ENCODE measurements at places on chromosomes 1 and 21.

- DNase-seq: no peak
Measured at GRCh38 chr1:158998037-158998780, 11.5 kb upstream of the IFI16 start.

DNA sequence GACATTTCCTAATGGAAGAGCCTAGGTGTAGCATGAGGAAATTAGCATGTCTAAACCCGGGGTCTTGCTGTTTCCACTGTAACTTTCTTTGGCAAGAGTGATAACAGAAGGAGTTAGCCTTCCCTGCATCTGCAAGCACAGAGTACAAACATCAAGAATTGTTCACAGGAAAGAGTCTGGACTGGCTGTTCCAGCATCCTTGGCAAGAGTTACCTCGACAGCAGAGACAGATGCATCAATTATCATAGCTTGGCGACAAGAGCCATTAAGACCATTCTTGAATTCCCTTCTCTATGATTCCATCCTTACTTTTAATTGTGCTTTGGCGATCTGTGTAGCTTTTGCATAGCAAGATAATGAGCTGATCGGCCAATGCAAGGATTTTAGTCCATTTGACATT lies 82.8 kb upstream of the RALGPS2 start:
- DNase-seq: no peak

- DNase-seq: no peak
Measured at GRCh38 chr1:159587461-159587951, at the start of gene APCS. TSS of gene APCS (plus strand) at chr1:159587826. CDS start at chr1:159587922, 96 bp downstream.

GRCh38 chr1:66370462-66370971 lies 163.4 kb upstream of the SGIP1 start:
- DNase-seq: no peak

DNA sequence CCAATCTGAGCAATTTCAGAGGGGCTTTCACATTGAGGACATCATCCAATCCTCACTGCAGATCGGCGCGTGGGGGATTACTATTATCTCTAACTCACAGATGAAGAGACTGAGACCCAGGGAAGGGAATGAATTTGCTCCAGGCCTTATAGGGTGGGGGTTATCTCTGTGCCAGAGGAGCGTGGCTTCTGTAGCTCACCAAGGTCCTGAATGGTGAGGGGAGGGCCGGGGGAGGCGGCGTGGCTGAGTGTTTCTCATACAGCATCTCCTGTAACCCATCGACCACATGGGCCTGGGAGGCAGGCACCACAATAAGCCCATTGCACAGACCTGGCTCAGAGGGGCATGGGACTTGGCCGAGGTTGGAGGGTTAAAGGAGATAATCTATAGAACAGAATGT lies 143.0 kb upstream of the KLHDC7A start:
- no peak for DNase-seq

DNA sequence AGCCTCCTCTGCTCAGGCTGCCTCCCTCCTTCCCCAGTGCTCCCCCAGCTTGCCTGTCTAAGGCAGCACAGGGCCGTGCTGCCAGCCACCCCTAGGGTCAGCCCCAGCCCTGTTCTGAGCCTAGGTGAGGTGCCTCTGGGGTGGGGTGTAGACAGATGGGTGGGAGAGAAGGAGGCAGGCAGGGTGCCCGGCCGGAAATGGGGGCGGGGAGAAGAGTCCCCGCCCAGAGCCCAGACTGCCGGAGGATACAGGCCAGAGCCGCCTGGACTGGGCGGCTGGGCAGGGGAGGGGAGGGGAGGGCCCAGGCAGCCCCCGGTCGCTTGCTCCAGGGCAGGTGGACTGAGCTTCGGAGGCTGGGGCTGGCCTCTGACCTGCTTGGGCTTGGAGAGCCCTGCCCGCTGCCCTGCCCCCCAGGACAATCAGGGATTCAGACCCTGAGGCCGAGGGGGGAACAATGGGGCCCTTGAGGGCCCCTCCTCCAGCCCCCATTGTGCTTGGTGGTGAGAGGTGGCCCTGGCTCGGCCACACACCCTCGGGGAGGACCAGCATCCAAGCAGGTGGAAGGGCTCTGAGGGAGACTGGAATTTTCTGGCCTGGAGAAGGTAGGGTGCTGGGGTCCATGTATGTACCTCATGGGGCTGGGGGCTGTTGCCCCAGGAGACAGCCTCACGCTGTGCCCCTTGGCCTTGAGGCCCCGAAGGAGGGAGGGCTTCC lies at the start of gene GJC2:
GJC2 (plus strand) TSS at position 525 of the 714 bp plus-strand sequence. CDS start 7,829 bp downstream, outside the sequence.
- DNase-seq: no peak

DNA sequence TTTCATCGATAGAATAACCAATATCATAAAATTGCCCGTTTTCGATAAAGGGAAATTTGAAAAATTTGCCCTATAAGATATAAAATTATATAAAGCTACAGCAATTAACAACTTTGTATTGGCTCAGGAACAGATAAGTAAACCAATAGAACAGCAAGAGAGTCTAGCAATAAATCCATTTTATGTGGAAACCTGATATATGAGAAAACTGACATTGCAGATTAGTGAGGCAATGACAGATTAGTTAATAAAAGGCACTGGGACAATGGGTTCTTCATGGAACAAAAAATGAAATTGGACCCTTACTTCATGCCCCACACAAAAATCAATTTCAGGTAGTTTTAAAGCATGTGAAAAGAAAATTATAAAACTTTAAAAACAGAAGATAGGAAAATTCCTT lies 169.9 kb upstream of the ST6GALNAC5 start:
- DNase-seq: no peak

DNA sequence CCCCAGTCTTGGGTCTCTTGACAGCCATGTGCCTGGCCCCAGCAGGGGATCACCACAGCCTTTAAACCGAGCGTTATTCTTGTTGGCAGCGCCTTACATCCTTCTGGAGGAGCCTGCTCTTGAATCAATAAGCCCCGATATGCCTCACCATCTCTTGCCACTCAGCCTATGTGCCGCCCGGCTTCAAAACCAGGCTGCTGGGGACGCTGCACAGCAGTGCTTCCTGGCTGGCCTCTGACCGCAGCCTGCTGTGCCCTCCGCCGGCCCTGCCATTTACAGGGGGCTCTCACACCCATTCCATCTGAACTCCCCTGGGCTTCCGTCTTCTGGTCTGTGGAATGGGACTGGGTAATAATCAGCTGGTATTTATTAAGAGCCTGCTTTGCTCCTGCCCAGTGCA lies 3.0 kb upstream of the PEX10 start:
- DNase-seq: no peak

DNA sequence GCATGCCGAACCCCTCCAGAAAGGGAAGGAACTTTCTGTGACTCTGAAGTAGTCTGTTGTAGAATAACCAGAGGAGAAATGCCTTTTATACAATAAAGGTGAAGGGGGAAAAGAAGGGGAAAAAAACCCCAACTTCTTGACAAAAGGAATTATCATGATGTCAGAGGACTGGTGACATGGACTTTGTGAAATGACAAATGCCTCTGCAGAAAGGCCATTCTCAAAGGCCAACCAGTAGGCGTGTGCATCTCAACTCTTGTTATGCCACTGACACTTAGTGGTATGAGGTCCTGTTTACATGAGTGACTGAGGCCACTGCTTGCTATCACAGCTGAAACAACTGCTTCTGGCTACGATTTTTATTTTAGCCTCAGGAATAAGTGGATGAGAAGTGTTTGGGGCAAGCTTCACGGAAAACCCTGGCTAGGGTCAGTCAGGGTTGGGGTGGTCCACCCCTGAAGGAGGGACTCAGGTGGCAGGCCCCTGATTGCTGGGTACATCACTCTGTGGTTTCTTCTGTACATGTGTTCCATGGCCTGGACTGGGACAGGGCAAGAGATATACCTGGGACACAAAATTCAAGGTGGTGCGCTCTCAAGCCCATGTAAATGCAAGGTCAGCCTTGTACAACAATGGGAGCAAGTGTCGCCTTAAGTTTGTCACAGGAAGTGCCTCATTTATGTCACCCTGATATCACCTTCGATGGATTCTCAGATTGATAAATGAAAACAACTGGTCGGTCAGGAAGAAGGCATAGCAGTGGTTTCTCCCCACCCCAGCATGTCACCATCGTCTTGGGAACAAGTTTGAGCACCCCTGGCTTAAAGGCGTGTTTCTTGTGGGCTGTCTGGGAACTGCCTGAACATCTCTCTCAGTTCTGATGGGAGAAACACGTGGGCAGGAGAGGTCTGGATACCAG lies 12.4 kb downstream of the RUNX1 start:
- no peak for DNase-seq

- DNase-seq: peak; percentile 82
Measured at GRCh38 chr1:202615501-202616354, 94.5 kb downstream of the SYT2 start.

- DNase-seq: no peak
Measured at GRCh38 chr1:171740356-171740863, 1.5 kb downstream of the VAMP4 start.

DNA sequence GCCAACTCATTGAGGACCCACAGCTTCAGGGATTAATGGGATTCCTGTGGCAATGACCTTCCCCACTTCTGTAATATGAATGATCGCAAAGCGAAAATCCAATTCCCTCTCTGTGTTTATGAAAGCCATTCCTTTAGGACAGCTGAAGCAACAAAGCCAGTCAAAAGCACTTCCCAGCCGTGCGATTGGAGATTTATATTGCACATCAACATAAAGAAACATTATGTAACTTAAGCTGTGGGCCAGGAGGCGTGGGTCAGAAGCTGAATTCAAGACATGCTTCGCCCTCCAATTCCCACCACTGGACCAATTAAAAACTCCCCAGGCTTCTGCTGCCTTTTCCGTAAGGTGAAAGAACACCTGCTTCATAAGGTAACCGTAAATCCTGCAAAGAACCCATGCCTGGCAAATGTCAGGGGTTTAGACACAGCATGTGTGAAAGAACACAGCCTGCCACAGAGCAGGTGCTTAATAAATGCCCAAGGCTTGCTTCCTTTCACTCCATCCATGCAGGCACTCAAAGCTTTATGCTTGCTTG lies 138.9 kb upstream of the SOD1 start:
- no peak for DNase-seq

DNA sequence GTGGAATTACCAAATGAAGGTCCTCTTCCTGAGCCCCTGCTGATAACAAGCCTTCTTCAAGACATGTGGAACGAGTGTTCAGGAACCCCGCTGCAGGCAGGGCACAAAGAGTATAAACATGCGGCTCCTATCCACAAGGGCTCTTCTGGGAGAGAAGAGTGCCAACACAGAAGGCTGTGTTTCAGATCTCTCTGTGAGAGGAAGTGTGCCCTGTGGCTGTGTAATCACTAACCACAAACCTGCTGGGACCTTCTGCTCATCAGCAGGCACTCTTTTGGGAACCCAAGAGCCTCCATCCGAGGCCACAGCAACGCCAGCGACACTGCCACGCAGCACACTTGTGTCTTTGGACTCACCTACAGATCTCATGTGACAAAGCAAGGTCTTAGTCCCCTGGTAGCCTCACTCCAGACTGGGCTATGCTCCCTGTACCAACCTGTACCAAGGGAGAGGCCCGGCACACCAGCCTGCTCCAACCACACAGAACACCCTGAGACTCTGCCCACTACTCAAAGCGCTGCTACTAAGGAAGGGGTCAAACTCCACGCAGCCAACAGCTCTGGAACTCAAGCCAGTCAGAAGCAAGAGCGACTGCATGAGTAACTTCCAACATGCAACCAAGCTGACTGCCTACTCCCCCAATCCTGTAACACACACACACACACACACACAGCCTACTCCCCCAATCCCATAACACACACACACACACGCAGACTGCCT lies 7.8 kb downstream of the PTTG1IP start:
- peak; percentile 45 for DNase-seq

DNA sequence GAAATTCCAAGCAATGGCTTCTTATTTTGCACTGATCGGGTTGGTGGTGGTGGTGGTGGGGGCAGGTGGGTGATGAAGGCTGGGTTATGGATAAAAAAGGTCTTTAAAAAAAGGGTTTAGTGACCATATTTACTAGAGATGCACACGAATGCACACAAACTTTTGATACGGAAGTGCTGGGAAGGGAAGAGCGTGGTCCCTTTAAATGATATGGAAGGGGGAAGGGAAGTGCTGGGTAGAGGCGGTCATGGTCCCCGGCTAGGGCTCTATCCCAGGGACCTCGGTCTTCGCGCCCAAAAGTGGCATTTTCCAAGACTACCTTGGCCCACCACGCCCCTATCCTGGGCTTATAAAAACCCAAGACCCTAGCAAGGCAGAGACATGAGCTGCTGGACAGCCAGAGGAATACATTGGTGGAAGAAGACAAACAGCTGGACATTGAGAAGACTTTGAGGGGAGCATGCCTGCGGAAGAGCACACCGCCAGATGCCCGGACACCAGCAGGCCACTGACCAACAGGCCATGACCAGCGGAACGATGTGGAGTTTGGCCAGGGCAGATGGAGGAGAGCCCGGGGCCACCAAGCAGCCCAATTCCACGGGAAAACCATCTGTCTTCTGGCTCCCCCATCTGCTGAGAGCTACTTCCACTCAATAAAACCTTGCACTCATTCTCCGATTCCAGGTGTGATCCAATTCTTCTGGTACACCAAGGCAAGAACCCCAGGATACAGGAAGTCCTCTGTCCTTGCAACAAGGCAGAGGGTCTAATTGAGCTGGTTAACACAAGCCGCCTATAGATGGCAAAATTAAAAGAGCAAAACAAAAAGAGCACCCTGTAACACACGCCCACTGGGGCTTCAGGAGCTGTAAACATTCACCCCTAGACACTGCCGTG lies 1720.2 kb downstream of the MRPL39 start:
- DNase-seq: no peak

GRCh38 chr1:172849653-172850052 lies 190.8 kb downstream of the FASLG start:
- no peak for DNase-seq

DNA sequence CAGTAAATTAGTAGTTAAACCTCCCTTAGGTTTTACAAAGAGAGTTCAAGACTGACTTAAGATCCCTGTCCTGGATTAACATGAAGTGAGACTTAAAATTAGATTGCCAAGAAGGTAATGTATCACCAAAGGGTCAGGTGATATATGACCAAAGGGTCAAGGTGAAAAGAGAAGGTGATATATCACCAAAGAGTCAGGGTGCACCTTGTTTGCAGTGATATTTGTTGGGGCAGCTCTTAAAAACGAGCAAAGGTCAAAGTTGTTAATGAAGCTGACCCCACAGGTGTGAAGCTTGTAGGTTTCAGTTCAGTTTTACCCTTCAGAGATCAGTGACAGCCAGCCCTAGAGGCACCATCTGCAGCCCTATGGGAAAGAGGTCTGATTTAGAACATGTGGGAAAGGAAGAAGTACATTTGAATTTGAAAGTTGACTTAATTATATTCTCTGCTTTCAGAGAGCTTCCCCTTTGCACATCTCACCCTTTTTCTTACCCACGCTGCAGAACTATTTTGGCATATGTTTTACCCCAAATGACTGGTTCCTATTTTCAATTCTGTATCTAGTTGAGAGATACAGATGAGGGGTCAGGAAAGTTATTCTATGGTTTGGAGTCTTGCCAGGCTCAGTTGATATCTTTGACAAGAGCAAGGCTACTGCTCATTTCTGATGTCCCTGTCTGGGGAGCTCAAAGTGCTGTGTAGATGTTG lies 170.8 kb downstream of the S1PR1 start:
- DNase-seq: peak; percentile 64

All from OCI-M1 (cell line).